ENCODE measurements at places on chromosomes 4 and X.
A peak's percentile ranks its signal among the peaks of the same experiment; 100 is the strongest.

DNA sequence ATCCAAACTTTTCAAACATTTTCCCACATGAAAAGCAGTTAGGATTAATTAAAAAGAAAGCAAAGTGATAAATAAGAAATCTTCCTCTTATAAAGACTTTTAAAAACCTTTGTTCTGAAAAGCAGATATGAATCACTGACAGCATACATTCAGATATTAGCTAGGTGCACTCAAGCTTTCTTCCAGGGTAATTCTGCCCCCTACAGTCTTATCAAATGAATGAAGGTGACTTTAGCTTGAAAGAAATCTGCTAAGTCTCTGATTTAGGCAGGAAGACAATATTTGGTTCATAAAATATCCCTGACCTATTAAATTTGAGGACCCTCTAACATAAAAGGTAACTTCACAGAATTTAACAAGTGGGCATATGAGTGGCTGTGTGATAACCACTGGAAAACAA is 209.1 kb upstream of the FAM47A start:
- no peak for DNase-seq

GRCh38 chr4:7874838-7875237 is 64.8 kb downstream of the AFAP1 start:
- no peak for DNase-seq

GRCh38 chr4:120839974-120840751 is 82.4 kb downstream of the PRDM5 start:
- DNase-seq: no peak

GRCh38 chr4:20042769-20043168 is 208.9 kb upstream of the SLIT2 start:
- no peak for DNase-seq

GRCh38 chr4:71241501-71242288 is 97.1 kb upstream of the SLC4A4 start:
- no peak for DNase-seq

- DNase-seq: no peak
Measured at GRCh38 chr4:122777846-122778673, 45.6 kb downstream of the BBS12 start.

GRCh38 chr4:139253713-139254112 is 26.3 kb downstream of the MGARP start:
- no peak for DNase-seq

GRCh38 chrX:140040386-140040785 is 75.1 kb upstream of the CXorf66 start:
- DNase-seq: no peak

DNA sequence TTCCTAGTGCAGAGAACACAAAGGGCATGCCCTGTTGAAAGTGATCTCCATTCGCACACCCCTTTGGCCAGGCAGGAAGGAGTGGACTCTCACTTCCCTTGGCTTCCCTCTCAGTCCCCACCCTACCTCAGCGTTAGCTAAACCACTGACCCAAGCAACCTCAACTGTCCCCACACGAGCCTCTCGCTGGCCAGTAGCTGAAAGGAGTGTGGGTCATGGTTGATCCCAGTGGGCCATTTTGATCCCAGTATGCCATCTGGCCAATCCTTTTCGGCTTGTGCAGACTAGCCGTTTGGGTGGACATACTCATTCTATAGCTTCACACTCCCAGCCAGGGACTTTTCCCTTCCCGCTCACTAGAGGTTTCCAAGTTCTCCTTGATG is 24.4 kb upstream of the BCORL1 start:
- DNase-seq: no peak

DNA sequence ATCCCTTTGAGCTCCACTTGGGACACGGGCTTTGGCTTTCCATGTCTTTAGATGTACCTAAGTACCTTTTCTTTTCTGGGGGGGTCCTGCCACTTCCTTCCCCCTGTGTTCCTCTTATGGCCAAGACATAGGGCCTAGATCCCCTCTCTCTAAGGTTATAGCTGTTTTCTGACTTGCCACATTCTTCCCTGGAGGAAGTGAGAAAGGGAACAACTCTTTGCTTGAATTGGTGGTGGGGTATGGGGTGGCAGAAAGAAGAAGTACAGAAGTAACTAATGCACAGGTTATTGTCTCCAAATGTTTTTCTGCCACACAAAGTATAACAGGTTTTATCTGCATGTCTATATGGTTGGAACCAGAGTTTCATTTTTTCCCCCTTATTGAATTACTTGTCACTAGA is 29.7 kb upstream of the DIPK2B start:
- peak; percentile 53 for DNase-seq

GRCh38 chr4:37528166-37528885 is 157.8 kb downstream of the RELL1 start:
- DNase-seq: no peak

DNA sequence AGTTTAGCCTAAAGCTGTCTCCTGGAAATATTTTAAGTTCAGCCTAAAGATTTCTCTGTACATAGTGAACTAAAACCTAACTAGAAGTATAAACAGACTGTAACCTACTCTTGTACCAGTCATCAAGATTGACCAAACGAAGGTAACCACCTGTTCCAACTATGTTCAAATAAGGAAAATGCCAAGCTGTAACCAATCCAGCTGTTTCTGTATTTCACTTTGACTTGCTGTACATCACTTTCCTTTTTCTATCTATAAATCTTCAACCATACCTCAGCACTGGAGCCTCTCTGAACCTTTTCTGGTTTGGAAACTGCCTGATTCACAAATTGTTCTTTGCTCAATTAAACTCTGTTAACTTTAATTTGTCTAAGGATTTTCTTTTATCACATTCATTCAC is 3.1 kb upstream of the CYSLTR1 start:
- DNase-seq: no peak

- DNase-seq: no peak
Measured at GRCh38 chr4:6541789-6542188, 33.2 kb upstream of the MAN2B2 start.

GRCh38 chr4:85760511-85760910 is 285.6 kb downstream of the ARHGAP24 start:
- DNase-seq: no peak

DNA sequence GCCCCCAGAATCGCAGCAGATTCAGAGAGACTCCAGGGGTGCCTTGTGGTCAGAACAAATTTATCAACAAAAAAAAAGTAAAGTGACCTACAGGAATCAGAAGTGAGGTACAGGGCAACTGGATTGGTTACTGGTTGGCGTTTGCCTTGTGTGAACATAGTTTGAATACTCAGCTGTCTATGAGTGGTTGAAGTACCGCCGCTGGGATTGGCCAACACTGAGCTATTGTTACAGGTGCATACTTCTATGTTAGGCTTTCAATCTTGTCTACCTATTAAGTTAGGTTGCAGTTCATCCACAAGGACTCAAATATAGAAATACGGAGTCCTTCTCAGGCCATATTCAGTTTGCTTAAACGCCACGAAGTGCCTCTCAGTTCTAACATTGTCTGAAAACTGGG is 993.5 kb upstream of the PRKX start:
- no peak for DNase-seq

DNA sequence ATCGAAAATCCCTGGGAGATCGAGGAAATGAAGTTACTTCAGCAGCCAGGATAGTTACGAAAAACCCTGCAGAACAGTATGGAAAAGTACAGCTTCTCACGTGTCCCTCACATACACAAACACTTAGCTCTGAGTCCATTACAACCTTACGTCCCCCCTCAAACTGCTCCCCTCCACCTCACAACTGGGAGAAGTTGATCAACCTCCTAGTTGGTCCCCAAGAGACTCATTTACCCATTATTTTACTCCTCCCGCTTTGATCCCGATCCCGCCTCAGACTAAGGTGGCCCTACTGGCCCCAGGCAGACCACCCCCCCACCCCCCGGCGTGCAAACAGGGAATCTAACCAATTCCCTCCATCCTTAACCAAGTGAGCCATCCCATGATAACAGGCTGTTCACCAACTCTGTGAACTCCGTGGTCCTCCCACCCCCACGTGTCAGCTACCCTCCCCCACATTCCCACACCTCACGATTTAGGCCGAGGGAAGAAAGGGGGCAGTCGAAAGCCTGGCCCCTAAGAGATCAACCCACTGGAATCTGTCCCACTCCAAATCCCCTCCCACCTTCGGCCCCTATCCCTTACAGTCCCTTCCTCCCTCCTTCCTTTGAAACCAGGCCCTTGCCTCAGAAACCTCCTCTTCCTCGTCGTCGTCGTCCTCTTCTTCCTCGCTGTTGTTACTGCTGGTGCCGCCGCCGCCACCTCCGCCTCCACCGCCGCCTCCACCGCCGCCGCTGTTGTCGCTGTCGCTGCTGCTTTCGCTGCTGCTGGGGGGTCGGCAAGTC is 755 bp downstream of the ANKRD17 start:
- peak; percentile 62 for DNase-seq

GRCh38 chrX:107978707-107979307 is 3.4 kb downstream of the TEX13B start:
- no peak for DNase-seq

- DNase-seq: no peak
Measured at GRCh38 chr4:87865288-87865687, 32.5 kb downstream of the MEPE start.

DNA sequence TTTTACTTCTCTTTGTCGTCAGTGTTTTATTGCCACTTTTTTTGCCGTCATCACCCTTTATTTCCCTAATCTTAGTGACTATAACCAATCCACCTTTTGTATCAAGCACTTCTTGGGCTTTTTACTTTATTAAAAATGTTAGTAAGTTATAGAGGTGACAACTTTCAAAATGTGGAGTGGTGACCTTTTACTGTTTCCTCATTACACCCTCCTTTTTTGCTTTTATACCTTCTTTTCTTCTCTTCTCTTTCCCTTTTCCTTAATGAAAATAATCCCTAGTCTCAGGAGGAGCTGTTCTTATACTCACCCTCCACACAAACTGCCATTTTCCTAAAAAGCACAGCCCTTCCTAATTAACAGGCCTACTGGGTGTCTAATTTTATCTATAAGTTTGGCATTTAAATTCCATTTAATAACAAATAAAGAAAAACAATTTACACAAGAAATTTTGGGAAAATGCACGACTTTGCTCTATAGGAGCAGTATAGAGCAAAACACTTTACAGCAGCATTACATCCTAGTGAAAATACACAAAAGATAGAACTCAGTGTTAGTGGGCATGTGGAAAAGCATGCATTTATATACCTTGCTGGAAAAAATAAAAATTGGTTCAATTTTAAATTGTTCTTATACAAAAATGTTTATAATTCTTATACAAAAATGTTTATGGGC is 27.3 kb downstream of the BBS12 start:
- peak; percentile 10 for DNase-seq

- no peak for DNase-seq
Measured at GRCh38 chr4:92382128-92382527, 78.4 kb downstream of the GRID2 start.

DNA sequence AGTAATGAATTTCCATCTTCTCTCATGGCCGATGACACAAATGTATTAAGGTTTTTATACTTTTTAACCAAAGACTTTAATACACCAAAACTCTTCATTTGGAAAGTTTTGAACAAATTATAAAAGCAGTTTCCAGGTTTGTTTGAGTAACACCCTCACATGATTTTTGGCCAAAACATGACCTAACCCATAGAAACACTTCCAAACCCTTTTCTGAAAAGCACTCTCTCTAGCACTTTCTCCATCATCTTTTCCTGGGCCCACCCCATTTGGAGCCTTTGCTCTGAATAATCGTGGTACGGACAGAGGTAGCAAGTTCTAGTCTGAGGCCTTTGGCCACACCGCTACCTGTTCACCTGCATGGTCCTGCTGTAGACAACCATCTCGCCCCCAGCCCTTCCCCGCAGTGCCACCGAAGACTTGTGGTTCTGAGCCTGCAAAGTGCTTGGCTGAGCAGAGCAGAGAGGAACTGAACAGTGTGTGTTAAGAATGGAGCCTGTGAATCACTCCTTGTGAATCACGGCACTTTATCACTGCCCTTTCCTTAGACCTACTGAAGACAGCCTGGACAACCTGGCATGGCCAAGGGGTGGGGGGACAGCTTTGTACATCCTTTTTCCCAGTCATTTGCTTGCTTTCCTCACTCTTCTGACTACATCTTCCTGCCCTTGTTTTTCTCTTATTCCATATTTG is 181.8 kb downstream of the PTTG2 start:
- no peak for DNase-seq

DNA sequence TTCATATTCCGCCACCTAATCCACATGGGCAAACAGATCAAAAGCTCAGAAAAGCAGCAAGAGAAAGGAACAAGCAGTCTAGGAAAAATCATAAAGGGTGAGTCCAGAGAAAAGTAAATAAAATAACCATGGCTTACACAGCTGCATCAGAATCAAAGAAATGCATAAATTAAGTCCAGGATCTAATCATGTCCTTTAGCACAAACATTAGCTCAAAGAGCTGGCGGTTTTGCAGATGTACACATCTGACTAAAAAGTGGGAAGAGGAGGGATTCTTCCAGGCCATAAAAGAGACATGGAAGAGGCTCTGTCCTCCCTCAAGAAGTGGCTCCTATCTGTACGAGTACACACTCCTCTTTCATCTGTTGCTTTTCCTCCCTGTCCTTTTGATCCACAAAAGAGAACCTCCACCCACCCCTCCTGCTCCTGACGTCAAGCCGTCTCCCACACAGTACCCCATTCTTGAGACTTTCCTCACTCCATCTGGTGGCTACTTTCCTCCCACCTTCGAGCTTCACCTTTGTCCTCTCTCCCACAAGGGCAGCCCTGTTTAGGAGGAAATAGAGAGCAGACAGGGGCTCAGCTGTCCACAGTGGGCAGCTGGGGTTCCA is 92.5 kb downstream of the RASL11B start:
- DNase-seq: no peak

GRCh38 chrX:8851231-8851886 is 50.2 kb upstream of the FAM9A start:
- DNase-seq: no peak

DNA sequence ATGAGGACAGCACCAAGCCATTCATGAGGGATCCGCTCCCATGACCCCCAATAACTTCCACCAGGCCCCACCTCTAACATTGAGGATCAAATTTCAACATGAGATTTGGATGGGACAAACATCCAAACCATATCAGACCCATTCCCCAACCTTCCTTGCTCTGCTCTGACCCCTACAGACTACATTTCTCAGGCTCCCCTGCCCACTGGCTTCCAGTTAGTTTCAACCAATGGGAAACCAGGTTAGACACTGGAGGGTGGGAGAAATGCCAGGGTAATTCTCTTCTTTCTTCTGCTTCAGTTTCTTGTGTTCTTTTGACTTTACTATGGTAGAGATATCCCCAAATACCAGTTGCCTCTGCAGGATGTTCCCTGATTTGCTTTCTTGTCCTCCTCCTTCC is 125.7 kb downstream of the CLCN4 start:
- DNase-seq: no peak

- DNase-seq: no peak
Measured at GRCh38 chr4:172601195-172601594, 567.4 kb upstream of the GALNT7 start.

GRCh38 chr4:125187226-125188176 is 127.3 kb upstream of the FAT4 start:
- DNase-seq: no peak

GRCh38 chr4:93684571-93684970 is 144.0 kb upstream of the ATOH1 start:
- no peak for DNase-seq

GRCh38 chrX:31497086-31497485 is 425.2 kb upstream of the FTHL17 start:
- no peak for DNase-seq
